ENCODE measurements at places on chromosomes 7 and 10.
A peak's percentile ranks its signal among the peaks of the same experiment; 100 is the strongest.

DNA sequence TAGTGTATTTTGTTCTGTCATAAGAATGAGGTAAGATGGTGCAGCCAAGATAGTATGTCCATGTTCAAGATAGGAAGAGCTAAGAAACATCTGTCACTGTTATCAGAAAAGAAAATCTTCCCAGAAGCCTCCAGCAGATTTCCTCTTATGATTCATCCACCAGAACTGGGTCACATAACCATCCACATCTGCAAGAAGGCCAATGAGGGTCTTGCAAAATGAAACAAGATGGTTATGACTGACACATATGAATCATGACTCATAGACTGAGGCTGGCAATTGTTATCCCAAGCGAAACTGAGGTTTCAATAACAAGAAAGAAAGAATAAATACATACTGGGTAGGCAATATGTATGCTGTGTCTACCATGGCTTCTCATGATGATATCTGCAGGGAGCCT lies 30.3 kb downstream of the CCNJ start:
- peak; percentile 20 for DNase-seq

GRCh38 chr7:71753956-71754664 lies 622.2 kb downstream of the GALNT17 start:
- no peak for DNase-seq

DNA sequence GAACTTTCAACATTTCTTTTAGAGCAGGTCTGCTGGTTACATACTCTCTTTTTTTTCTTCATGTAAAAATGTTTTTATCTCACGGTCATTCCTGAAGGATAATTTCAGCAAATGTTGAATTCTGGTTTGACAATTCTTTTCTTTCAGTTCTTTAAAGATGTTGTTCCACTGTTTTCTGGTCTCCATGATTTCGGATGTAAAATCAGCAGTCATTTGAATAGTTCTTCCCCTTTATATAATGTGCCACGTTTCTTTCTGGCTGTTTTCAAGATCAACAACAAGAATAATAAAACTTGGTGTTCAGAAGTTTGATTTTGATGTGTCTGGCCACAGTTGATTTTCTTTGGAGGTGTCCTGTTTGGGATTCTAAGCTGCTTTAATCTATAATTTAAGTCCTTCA lies 14.0 kb upstream of the MRPS33 start:
- DNase-seq = no peak

GRCh38 chr7:50349399-50349798 lies 44.9 kb downstream of the IKZF1 start:
- DNase-seq = no peak

DNA sequence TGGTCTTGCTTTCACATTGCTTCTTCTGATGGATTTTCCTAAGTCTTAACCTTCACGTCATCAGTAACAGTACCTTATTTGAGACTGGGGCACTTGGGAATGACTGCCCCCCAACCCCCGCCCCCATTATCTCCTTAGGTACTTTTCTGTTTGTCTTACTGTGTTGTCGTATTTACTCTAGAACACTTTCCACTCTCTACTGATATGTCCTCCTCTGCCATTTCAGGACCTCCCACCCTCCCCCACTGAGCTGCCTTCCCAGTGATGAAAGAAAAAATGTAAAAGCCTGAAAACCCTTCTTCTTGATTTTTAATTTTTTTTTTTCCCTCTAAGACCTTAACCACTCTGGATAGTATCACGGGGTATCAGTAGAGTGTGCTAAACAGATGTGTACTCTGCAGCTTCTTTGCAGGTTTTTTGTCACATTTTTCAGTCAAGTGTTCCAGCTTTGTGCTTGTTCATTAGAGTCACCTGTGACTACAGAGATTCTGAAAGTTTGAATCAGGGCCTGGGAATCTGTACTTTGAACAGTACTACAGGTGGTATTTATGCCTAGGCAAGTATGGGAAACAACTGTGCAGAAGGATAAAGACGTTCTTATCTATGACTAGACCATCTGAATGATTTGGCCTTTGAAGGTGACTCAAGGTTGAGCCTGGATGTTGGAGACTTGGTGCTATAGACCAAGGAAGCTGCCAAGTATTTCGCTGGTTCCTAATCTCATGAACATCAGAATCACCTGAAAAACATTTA lies 8.3 kb downstream of the CALU start:
- DNase-seq = no peak

GRCh38 chr10:33859319-33860022 lies 525.0 kb upstream of the NRP1 start:
- DNase-seq = no peak

GRCh38 chr7:38452681-38453108 lies 178.5 kb downstream of the AMPH start:
- no peak for DNase-seq

GRCh38 chr10:25068152-25069058 lies 52.0 kb downstream of the THNSL1 start:
- DNase-seq = no peak

GRCh38 chr7:20796500-20796899 lies 9.8 kb upstream of the SP8 start:
- DNase-seq = no peak

DNA sequence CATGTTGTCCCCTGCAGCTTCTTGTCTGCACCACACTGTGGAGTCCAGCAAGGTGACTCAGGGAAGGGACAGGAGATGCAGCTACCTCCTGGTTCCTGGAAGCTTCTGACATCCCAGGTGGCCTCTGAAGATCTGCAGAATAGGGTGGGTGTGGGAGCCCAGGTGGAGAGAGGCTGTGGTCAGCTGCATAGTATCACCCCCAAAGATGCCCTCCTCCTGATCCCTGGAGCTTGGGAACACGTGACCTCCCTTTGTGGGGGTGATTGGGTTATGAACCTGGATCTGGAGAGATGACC lies 25.4 kb downstream of the CALML3 start:
- DNase-seq = no peak

DNA sequence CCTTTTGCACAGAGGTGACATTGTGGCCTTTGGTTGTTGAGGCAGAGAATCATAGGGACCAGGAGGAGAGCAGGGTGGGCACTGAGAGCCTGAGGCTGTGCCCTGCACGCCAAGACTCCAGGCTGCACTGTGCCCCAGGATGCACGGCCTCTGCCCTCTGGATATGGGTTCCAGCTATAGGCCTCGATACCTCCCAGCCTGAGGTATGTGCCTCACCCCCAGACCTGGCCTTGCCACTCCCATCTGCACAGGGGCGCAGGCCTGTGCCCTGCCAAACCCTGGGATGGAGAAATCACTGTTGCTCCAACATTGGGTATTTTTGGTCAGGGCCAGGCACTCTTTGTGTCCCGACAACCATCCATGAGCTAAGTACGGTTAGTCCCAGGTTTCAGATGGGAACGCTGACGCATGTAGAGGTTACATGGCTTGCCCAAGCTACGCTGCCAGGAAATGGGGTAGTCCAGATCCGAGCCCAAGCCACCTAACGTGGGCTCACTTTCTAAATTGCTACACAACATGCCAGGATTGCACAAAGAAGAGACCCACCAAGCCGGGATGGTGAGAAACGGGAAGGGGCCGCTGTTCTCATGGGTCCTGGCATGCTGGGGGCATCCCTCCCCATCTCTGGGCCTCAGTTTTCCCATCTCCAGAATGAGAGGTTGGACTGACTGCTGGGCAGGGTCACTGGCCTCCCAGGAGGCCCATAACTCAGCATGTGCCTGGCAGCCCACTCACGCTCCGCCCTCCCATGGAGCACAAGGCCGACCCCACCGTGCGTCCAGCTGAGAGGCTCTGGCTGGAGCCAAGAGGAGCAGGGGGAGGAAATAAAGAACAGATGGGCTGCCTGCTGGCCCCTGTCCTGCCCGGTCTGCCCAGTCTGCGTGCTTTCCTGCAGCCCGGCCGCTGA lies 44.2 kb downstream of the ZCCHC24 start:
- DNase-seq = no peak

GRCh38 chr7:30572212-30572841 lies 22.4 kb upstream of the GARS1 start:
- no peak for DNase-seq

DNA sequence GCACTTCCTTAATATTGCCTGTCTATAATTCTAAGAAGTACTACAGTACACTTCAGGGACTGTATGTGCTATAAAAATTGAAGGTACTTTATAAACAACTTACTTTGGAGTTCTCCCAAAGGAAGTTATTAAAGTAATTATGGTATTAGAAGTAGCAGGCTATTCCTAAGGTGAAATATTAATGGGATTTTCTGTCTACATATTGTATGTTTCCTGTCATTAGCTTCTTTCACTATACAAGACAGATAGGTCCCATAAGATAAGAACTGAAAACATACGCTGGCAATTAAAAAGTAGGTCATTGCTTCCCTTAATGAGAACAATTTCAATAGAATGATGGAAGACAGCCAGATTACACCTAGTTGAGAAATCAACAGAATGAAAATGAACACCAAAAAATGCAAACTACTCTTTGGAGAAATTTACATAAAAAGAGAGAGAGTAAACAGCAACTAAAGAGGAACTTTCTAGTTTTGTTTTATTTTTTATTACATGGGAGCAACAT lies 147.0 kb downstream of the HBP1 start:
- no peak for DNase-seq

- no peak for DNase-seq
These were observed 715.2 kb upstream of the GRM3 start for GRCh38 chr7:85928500-85928899.

GRCh38 chr7:24406053-24406788 lies 122.2 kb downstream of the NPY start:
- no peak for DNase-seq

DNA sequence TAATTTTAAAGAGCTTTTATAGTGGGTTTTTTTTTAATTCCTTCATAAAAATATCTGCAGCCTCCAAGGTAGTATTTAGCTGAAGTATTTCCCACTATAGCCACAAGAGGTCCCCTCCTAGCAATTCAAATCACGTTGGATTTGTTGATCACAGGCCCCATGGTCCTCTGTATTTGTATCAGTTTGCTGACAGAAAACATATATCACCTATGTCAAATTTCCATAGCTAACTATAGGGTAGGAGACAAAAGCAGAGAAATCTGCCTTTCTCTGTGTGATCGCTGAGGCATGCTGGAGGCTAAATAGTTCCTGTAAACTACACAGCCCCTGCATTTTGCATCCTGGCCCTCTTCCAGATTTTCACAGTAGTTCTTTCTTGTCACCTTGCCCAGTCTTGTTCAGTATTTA lies 1.7 kb upstream of the CTNNA3 start:
- DNase-seq = no peak

- DNase-seq = no peak
These were observed 78.5 kb downstream of the OAT start for GRCh38 chr10:124340033-124340760.

DNA sequence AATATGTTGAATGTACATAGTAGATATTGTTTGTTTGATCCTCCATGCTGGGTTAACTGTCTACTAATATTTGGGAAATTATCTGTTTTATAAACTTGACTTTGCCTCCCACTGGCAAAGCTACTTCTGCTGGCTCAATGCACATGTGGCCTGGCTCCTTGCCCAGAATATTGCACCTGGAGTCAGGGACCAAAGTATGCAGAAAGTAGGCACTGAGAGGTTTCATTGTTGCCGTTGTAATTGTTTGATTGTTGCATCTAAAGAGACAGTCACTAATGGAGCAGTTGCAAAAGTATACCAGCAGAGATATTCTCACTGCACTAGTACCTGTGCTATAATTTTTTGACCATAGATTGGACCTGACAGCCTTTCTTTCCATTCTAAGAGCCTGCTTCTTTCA lies 137.8 kb upstream of the CNTNAP2 start:
- no peak for DNase-seq

- DNase-seq = no peak
These were observed 52.8 kb upstream of the SEC61G start for GRCh38 chr7:54811846-54812254.

DNA sequence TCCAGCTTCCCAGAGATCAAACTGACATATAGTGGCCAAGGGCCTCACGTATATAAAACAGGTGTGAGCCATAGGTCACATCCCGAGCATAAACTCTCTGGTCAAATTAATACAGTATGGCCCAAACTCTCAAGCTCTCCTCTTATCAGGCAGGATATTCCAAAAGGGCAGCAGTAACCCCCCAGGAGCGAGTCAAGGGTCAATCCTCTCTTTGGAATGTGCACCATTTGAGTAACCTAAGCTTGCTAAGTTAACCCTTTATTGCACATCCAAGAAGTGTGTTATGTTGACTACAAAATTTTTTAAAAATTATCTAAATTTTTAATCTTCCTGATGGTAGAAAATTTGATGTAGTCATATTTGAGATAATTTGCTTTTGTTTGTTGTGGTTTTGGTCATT lies 4.5 kb upstream of the TRIM24 start:
- DNase-seq = no peak

- no peak for DNase-seq
These were observed 365.3 kb upstream of the SHH start for GRCh38 chr7:156177422-156178055.

GRCh38 chr7:8365499-8366110 lies 67.8 kb upstream of the NXPH1 start:
- DNase-seq = no peak

DNA sequence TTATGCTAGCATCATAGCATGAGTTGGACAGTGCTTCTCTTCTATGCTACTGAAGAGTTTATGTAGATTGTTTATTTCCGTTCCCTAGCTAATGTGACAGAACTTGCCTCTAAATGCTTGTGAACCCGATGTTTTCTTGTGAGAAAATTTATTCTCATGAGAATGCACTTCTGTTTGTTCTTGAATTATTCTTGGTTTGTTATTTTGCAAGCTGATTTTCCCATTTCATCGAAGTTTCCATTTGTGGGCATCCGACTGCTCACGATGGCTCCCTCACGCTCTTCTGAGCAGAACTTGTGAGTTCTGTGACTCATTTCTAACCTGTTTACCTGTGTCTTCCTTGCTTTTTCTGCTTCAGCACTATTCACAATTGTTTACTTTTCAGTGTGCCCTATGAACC lies 59.9 kb downstream of the WDFY4 start:
- DNase-seq = no peak

- no peak for DNase-seq
These were observed 127.5 kb downstream of the PARD3 start for GRCh38 chr10:34687434-34688210.

DNA sequence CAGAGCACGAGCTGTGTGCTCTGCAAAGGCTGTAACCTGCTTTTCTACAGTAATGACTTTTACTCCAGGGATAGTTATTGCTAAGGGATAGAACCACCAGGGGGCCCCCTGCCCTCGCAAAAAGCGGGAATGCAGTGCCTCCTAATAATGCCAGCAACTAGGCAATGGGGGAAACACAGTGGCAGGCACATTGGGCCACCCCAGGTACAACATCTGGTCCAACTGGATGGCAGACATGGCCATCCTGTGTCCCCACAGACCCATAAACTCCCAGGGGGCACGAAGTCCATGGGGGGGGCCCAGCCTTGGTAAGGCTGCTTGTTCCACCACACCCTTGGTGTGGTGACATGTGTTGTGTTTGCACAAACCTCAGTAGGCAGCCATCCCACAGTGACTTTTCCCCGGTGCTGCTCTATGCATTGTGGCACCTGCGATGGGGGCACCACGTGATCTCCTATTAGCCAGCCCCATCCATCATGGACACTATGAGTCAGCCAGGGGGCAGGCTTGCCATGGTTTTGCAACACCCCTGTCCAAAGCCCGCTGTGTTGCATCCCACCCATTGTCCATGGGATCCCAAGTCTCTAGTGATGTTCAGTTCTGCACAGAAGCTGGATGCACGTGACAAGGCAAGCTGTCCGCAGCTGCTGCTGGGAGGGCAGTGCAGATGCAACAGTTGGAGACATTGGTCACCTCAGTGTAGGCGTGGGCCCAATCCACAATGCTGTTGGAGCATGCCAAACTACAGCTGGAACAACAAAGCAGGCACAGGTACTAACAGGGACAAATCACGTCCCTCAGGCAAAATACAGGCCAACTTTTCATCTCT lies 84.0 kb downstream of the ANLN start:
- no peak for DNase-seq

GRCh38 chr10:110311357-110311949 lies 6.7 kb upstream of the SMNDC1 start:
- DNase-seq = no peak

GRCh38 chr7:51301806-51302205 lies 14.8 kb downstream of the COBL start:
- no peak for DNase-seq
